NAMALWA (cell line): ENCODE measurements at places on chromosomes 5 and 9.
A peak's percentile ranks its signal among the peaks of the same experiment; 100 is the strongest.

DNA sequence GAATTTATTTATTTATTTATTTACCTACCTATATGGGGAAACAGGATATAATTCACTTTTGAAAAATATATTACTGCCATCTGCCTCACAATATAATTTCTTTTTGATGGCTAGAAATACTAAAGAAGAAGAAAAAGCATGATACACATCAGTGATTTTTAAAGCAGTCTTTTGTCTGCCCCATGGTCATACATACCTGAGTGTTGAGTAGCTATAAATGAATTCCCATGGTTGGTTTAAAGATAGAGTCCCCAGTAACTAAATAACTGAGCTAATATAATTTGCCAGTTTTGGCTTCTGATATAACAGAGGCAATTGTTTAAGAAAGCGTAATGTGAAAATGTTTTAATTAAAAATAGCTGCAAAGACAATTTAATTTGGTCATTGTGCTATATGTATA, 447.8 kb downstream of the PDE4D start:
- no peak for DNase-seq

DNA sequence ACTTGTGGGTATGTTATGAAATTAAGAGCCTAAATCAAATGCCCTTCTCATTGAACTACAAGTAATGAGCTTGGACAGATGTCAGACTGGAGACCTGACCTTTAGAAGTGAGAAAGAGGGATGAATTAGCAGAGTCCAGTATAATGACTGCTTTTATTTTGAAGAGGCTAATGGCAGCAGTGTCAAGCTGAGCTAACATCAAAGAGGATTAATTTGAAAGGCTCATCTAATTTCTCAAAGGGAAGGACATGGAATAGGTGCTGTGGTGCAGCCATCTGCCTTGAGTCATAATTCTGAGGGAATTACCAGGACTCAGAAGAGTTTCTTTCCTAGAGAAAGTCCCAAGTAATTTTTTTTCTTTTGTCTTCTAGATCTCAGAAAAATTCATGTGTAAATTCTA, 57.6 kb downstream of the FAM81B start:
- DNase-seq = no peak

GRCh38 chr5:96978812-96979449, 43.1 kb downstream of the LNPEP start:
- no peak for DNase-seq

DNA sequence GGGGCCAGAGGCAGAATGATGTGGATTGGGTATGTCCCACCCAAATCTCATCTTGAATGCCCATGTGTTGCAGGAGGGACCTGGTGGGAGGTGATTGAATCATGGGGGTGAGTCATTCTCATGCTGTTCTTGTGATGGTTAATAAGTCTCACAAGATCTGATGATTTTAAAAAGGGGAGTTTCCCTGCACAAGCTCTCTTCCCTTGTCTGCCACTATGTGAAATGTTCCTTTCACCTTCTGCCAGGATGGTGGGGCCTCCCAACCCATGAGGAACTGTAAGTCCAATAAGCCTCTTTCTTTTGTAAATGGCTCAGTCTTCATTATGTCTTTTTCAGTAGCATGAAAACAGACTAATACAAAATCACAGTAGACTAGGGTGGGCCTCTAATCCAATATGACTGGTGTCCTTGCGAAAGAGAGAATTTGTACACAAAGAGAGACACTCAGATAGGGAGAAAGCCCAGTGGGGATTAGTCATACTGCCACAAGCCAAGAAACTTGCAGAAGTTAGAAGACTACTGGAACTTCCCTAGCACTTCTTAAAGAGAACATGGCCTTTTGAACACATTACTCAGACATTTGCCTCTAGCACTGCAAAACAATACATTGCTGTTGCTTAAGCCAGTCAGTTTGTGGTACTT, 68.4 kb downstream of the ANXA1 start:
- no peak for DNase-seq

- DNase-seq = no peak
These were observed 26.0 kb upstream of the JAK2 start for GRCh38 chr9:4959031-4959430.

GRCh38 chr5:145557345-145557744, 277.8 kb downstream of the PRELID2 start:
- DNase-seq = no peak

GRCh38 chr5:169253071-169253470, 47.9 kb downstream of the SLIT3 start:
- no peak for DNase-seq

DNA sequence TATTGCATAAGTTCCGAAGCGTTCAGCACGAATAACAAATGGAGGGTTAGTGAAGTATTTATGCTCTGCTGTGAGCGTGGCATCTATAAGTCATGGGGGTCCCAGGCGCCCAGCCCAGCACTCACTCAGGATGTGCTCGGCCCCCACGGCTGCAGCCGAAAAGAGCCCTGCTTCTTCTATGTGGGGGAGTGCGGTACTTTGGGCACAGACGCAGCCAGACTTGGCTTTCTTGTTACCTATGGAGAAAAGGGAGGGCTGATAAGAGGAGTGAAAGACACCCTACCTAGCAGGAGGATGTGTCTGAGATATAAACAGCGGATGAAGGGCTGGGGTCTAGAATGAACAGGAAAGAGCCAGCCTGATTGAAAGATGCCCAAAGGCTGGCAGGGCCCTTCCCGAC, 51.4 kb downstream of the MRPL36 start:
- no peak for DNase-seq

GRCh38 chr5:158755986-158756385, 343.7 kb downstream of the EBF1 start:
- DNase-seq = no peak

DNA sequence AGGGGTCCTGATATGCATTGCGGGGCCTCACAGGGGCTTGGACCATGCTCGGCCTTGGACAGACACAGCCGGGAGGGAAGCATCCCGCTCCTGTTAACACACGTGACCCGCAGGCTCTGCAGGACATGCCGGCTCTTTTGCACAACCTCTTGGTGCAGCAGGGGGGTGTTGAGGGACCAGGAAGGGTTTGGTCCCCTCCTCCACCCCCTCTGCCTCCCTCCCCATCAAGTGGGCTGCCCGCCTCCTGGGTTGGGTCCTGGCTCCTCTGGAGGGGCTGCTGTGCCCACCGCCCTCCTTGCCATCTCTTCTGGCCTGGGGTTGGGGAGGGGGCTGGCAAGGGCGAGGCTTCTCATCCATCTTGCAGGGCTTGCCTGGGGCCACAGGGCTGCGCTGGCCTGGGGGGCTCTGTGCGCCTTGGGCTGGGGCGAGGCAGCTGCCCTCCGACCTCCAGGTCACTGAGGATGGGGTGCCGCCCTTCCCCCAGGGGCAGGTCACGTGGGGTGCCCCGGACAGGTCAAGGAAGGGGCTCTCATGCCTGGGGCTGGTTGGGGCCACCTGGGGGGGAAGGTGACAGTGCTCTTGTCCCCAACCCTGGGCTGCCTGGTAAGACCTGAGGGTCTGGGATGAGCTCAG, 16.8 kb upstream of the SLC9A3 start:
- DNase-seq = no peak

GRCh38 chr9:113712053-113712452, 164.1 kb upstream of the ZNF618 start:
- DNase-seq = no peak

DNA sequence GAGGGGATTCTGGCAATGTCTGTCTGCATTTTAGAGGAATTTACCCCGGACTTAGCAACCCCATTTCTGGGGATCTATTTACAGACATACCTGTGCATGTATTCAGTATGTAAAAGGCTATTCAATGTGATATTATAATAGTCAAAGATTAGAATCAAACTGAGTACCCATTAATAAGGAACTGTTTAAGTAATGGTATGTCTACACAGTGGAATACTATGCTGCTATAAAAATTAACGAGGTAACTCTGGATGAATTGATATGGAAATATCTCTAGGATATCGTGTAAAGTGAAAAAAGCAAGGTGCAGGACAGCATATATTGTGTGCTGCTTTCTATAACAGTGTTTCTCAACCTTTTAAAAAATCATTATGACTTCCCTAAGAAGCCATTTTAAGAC, 186.9 kb downstream of the SEMA6A start:
- DNase-seq = no peak

GRCh38 chr9:28503573-28503972, 930.3 kb upstream of the C9orf72 start:
- DNase-seq = no peak

DNA sequence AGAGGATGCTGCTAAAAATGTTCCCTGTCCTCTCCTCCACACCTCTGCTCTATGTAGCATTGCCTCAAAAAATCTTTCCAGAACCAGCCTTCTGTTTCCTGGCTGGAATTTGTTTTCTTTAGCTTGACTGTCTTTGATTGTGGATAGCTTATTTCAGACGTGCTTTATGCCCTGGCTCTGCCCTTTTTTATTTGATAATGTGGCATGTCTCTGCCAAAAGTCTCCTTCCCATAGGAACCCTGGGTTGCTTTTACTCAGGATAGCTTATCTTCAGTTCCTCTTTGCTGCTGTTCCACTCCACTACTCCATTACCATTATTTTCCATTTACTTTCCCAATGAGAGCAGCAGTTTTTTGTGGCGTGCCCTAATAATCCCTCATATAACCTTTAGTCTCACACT, 885 bp upstream of the TMEM252 start:
- DNase-seq = no peak

GRCh38 chr9:89922099-89922498, 317.3 kb downstream of the GADD45G start:
- DNase-seq = no peak

DNA sequence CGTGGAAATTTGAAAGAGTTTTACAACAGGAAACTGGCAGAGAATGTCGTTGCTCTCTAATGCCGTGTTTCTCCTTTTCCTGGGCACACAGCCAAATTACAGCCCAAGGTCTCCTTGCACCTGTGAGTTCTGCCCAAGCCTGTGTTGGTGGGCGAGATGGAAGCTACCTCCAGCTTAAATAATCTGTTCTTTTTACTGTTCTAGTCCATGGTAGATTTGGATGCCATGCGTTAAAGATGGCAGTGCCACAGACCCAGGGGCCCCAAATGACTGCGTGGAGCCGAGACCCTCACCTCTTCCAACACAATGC, 92.6 kb upstream of the IRX4 start:
- DNase-seq = peak; percentile 51

GRCh38 chr5:174935854-174936474, 211.6 kb downstream of the MSX2 start:
- peak; percentile 41 for DNase-seq

DNA sequence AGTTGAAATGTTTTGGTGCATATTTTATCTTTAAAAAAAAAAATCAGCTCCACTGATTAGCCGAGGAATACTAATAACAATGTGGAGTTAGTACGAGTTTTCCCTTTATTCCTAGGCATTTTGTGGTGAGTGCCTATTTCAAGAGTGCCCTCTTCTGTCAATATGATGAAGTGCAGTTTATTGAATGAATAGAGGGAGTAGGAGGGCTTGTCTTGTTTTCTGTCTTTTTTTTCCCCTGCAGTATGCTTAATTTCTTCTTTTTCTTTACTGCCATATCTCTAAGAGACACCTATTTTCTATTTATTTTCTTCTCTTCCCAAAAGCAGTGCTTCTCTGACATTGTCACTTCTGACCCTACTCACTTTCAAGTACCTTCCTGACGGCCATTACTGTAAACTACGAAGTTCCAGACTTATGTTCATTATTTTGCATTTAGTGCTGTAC, 169.6 kb upstream of the PITX1 start:
- DNase-seq = peak; percentile 72

- no peak for DNase-seq
These were observed 112.8 kb upstream of the SLC25A48 start for GRCh38 chr5:135721548-135722090.

DNA sequence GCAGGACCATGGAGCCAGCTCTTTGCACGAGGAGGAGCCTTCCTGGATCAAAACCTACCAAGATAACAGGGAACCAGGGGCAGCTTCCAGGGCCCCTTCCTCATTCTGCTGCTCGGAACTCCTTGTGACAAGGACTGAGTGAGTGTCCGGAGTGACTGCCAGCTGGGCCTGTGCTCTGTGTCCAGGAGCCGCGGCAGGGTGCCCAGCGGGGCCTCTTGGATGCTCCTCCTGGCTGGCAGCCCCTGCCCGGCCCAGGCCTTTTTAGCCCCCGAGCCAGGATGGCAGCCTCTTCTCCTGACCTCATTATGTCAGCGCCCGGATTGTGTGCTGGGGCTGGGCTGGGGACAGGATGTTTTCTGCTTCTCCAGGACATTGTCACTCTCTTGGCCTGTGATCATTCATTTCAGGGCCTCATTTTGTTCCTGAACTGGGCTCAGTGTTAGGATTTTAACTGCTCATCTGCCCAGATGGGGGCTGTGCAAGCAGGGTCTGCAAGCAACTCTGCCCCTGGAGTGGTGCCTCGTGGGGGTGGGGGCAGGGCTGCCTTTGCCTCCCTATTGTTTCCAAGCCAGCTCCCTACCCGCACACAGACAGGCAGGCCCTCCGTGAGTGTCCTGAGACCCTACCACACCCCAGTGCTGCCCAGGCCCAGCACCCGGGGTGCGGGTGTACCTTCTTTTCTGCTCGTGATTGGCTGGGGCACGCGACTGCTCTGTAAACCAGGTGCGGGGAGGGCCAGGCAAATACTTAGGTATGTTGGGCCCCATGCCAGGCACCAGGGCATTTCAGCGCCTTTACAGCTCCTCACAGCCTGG, 161.6 kb downstream of the COL23A1 start:
- no peak for DNase-seq

DNA sequence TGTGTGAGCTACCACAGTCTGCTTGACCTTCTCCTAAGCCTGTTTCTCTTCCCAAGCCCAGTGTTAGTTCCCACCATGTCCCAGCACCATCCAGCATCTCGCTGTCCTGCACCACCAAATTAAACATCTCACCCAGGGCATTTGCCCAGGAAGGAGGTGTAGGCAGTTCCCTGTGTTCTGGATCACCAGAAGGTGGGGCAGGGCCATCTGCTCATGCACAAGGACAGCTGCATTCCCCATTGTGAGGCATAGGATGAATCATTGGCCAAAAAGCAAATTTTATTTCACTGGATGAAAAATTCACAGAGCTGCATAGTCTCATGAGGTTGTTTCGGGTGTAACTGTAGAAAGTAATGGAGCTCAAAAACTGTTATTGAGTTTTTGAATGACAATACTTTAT, 89.5 kb upstream of the GRIA1 start:
- no peak for DNase-seq

DNA sequence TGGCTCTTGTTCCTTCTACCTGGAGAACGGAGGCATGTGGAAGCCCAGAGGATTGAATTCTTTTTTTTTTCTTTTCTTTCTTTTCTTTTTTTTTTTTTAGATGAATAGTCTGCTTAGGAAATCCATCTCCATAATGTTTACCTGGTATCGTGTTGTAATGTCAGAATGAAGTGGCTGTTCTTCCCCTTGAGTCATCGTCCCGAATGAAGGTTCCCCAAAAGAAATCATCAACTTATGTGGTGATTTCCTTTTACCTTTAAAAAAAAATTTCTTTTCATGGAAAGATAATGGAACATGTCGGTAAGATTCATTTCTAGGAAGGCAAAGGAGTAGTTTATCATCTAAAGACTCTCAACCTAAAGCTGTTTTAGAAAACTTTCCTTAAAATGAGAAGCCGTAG, 59.7 kb downstream of the DOCK8 start:
- DNase-seq = no peak
